ENCODE measurements at places on chromosomes 1 and 21.

DNA sequence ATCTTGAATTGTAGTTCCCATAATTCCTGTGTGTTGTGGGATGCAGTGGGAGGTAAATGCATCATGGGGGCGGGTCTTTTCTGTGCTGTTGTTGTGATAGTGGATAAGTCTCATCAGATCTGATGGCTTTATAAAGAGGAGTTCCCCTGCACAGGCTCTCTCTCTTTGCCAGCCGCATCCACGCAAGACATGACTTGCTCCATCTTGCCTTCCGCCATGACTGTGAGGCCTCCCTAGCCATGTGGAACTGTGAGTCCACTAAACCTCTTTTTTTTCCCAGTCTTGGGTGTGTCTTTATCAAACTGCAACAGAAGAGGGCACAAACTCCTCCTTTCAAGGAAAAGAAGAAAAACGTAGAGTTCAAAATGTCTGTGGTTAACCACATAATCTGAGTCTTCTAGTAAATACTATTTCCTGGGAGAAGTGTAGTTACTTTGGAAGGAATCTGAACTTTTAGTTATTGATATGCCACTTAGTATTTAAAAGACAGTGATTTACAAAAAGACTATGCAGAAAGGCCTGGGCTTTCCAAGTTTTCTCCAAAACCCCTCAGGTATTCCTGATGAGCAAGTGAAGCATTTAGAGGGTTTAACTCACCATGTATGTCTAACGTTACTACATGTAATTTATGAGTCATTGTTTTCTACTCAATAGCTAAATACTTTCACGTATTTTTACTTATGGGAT lies 10.0 kb downstream of the ADAMTS1 start:
- no peak for DNase-seq

- no peak for DNase-seq
Observed at GRCh38 chr1:120954736-120955135, 65.2 kb downstream of the PPIAL4A start.

GRCh38 chr1:3504151-3504821 lies 49.8 kb downstream of the ARHGEF16 start:
- no peak for DNase-seq

DNA sequence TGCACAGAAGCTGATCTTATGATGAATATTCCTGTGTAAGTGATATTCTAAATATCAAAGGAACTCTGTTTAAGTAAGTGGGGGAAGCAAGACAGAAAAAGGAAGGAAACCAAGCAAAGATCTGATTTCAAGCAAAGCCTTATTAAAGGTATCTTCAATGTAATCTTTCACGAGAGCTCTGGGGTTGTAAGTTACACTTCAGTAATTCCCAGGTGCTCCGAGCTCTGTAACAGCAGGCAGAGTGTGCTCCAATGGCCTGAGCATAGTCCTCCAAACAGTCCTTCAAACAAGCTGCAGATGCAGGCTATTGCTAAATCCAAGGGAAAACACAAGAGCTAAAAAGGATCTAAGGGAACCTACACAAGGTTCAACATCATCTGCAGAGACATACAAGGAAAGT lies 949.7 kb upstream of the TMPRSS15 start:
- DNase-seq: no peak

DNA sequence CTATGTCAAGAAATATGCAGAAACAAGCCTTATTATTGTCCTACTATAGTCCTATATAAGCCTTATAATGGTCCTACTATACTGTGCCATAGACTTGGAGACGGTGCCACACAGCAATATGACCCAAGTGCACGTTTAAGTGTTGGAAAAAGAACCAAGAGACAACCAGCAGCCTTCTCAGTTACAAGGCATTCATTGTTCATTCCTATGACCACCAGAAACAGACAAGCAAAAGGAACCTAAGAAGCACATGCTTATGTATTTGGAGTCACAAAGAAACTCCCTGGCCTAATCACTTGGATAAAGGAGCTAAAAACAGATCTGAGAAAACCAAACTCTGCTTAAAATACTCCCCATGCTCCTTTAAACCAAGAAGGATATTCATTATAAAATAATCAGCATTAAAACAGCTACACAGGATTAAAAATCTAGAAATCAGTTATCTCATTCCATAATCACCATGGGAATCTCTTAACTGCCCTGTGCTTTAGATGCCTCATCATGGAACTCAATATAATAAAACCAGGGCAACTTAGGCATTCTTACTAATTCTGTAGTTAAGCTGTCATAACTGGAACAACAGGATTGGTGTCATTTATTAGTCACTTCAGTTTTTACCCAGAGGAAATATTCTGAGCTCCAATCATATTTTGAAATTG lies 7.0 kb downstream of the COLGALT2 start:
- no peak for DNase-seq

DNA sequence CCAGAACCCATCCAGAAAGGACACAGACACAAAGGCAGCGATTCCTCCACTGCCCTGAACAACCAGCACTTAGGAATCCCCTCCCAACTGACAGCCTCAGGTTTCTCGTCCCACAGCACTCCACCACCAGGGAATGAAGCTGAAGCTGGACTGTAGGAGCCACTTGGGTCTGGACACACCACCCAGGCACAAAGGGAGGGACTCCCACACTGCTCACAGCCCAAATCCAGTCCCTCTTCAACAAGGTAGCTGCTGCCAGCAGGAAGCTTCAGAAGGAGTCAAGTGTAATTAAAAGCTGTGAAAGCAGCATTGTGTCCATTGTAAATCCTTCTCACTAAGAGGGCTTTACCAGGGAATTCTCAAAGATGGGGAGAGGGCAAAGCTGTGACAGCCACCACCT lies 29.0 kb downstream of the LMX1A start:
- no peak for DNase-seq
